ENCODE measurements at places on chromosomes 5 and 9. TPM values are rescaled to one million over a fixed set of nuclear protein-coding genes. Genes with fewer than 3 reads are reported as not detected.

DNAJC21 gene
- 24.5 TPM for polyA plus RNA-seq

PHF24 gene
- polyA plus RNA-seq: 0.09 TPM

CCNJL gene
- 3.8 TPM for polyA plus RNA-seq

FCN1 gene
- polyA plus RNA-seq: 3.2 TPM

CNTFR gene
- 1.7 TPM for polyA plus RNA-seq

CDH9 gene
- polyA plus RNA-seq: 1.7 TPM

C9orf153 gene
- polyA plus RNA-seq: not detected

TERT gene
- not detected for polyA plus RNA-seq

Measured in kidney (tissue), 22 donors.